ENCODE measurements at places on chromosomes 12 and 14.

DNA sequence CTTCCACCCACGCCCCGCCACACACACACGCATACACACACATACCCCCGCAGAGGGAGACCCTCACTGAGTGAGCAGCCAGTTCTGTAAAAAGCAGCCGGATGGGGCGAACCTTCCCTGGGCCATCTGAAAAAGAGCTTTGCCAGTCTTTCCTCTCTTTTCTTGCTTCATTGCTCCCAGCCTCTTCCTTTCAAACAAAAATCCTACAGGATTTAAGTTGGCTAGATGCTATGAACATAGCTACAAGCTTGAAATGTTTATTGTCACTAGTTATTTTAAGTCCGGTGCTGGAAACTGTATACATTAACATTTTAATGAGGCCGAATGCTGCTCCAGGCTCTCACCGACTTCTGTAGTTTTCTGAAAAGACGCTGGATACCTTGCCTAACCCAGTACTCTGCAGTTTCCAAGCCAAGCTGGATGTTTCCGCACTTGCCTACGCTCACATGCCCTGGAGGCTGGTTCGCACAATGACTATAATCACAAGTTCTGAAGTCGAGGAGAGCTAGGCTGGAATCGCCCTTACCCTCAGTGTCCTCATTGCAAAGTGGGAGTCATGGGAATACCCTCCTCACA, 39.2 kb downstream of the LTBP2 start:
- no peak for DNase-seq

- no peak for DNase-seq
Observed at GRCh38 chr14:85577543-85578114, 47.7 kb downstream of the FLRT2 start.

DNA sequence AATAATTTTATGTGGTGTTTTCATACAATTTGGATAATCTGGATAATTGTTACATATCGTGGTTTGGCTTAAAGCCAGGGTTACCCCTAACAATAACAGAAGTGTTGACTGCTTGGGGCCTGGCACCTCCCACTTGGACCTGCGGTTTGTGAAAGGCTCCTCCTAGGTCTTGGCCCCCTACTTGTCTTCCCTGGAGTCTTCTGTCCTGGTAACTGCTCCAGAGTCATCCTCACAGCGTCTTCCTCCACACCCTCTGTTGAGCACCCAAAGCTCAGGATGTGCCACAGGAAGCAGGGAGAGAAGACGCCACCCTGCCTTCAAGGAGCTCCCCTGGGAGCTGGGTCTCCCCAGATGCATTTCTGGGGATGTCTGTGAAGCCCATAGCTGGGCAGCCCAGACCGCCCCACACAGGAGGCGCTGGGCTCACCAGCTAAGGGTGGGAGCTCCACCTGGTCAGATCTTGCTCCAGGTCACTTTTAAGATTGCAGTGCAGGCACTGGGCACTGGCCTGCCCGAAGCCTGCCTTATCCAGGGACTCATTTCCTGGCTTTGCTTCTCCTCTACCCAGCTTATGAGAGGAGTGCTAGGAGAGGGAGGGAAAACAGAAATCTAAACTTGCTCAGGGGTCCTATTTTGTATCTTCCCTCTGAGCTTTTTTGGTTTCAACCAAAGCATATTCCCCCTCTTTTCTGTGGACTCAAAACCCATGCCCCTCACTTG, 98.2 kb downstream of the ZFP36L1 start:
- no peak for DNase-seq

- DNase-seq, result no peak
Observed at GRCh38 chr12:86523844-86524243, 267.7 kb upstream of the MGAT4C start.

GRCh38 chr14:53603994-53604393, 352.6 kb downstream of the BMP4 start:
- DNase-seq, result no peak

- no peak for DNase-seq
Observed at GRCh38 chr12:9710584-9711375, 22.1 kb downstream of the CLECL1 start.

DNA sequence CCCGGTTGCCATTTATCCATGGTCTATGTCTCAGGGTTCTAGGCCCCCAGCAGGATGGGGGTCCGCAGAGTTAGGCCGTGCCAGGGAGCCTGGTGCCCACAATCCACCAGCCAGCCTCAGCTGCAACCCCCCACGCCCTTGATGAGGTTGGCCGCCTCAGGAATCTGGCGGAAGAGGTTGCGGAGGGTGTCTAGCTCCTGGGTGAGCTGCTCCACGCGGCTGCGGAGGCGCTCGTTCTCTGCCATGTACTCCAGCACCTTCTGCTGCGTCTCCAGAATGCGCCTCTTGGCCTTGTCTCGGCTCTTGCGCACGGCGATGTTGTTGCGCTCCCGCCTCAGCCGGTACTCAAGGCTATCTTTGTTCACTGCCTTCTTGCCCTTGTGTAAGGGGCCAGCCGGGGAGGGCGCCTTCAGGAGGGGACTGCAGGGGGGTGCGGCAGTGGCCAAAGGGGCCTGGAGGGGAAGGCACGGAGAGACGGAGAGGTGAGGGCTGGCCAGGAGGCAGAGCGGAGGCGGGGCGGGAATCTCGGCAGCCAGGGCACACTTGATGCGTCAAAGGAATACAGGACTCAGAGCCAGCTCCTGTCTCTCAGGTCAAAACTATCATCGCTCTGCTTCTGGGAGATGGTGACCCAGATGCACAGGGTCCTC, 1.6 kb downstream of the CEBPE start:
- no peak for DNase-seq

Data from cortex of kidney (tissue), 1 donor.